Stimulated activated CD4-positive, alpha-beta T cell treated with anti-CD3 and anti-CD28 coated beads, TNF-alpha, amount 100 ng/mL, for 48 hours (primary cell): ENCODE measurements at places on chromosomes 12 and 14.
A peak's percentile ranks its signal among the peaks of the same experiment; 100 is the strongest.

DNA sequence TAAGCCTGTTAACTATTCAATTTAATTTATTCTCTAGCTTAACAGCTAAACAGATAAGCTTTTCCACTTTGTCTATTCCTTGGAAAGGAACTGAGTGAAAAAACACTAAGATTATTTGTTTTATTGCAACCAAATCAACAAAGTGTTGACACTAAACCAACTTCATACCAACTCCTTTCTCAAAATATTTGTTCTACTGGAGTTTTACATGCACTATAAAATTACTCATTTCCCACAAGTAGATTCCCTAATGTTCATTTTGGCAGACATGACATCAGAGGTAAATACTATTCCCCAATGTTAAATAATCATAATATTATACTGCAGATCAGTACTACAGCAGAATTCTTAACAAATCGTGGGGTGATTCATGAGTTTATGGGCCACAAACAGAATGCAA lies 231.4 kb downstream of the TTC6 start:
- DNase-seq: no peak

DNA sequence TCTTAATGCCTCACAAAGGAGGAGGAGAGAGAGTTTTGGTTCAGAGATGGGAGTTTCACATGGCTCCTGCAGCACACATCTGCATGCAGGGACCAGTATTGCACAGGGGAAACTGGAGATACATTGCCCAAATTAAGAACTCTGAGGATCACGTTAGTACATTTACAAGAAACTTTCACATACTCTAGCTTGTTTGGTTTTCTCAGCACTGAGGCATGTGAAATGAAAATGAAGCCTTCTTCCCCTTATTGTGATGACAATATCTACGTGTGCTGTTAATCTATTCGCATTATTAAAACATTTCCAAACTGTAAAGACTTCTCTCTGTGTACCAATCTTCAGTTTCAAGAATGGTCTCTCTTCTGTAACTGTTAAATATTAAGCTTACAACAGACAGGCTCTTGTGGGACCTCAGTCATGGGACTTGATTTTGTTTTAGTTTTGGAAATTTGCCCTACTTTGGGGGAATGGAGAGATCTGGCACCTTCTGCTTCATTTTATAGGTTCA lies 124.7 kb downstream of the DAAM1 start:
- no peak for DNase-seq

DNA sequence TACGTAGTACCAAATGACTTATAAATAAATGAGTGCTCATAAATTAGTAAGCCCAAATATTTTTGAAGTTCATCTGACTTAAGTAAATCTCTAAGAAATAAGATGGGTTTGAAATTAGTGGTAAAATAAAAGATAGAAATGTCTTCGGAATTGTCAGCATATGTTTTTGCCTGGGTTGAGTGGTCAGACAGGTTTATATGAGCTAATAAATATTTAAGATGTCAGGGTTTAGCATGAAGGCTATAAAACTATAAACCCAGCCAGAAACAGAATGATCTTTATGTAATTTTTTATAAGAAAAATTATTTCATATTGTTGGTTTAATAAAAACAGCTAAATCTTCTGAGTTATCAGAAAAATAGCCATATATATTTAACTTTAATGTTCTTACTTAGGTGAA lies 37.3 kb downstream of the JAG2 start:
- no peak for DNase-seq

GRCh38 chr12:122206111-122206881 lies 2.8 kb downstream of the B3GNT4 start:
- no peak for DNase-seq

GRCh38 chr12:48189331-48190125 lies 6.1 kb downstream of the CCDC184 start:
- DNase-seq: no peak

DNA sequence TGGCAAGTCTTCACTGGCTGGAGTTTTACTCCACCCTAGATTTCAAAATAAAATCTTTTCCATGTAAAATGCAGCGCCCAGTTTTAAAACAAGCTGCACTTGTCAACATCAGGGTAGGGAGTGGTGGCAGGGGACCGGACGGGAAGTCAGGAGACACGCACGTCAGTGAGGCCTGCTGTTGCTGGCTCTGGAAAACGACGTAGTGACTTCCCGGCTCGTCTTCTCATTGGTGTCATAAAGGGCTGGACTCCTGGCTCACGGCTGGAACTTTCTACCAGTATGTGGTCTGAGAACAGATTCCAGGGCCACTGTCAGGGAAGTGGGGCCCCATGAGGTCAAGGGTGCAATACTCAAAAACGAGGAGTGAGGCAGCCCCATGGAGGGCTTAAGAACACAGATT lies 64.2 kb upstream of the FOXN3 start:
- DNase-seq: no peak

- DNase-seq: peak; percentile 51
Measured at GRCh38 chr12:6195665-6196535, 4.3 kb upstream of the CD9 start.
